SW480 (cell line): ENCODE measurements at places on chromosomes 4 and X.
A peak's percentile ranks its signal among the peaks of the same experiment; 100 is the strongest.

DNA sequence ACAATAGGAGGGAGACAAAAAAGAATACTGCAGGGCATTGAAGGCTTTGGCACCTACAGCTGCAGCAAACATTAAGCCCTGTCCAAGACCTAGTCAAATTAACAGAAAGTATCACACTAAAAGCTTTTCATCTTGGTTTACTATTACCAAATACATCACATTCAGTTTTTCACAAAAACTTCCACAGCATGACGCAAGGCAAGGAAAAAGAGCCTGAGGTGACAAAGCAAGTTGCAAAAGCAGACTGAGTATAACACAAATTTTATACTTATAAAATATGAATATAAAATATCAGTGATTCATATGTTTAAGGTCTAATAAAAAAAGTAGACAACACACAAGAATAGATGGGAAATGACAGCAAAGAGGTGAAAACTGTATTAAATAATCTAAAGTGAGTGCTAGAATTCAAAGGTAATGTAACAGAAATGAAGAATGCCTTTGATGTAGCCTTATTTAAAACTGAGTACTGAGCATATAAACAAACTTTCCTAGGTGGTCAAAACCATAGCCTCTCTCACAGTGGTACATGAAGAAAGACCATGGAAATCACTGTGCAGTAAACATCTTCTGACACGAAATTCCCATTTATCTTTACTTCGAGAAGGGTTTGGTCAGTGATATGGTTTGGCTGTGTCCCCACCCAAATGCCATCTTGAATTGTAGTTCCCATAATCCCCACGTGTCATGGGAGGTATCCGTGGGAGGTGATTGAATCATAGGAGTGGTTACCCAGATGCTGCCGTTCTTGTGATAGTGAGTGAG lies 27.7 kb upstream of the MAGEA11 start:
- DNase-seq = no peak

GRCh38 chr4:25485104-25485503 lies 108.0 kb downstream of the ANAPC4 start:
- no peak for DNase-seq

- no peak for DNase-seq
Measured at GRCh38 chr4:127709456-127709855, 20.7 kb upstream of the SLC25A31 start.

- no peak for DNase-seq
Measured at GRCh38 chrX:8913655-8914409, 112.6 kb upstream of the FAM9A start.

GRCh38 chrX:17535229-17535628 lies 160.2 kb downstream of the NHS start:
- no peak for DNase-seq

DNA sequence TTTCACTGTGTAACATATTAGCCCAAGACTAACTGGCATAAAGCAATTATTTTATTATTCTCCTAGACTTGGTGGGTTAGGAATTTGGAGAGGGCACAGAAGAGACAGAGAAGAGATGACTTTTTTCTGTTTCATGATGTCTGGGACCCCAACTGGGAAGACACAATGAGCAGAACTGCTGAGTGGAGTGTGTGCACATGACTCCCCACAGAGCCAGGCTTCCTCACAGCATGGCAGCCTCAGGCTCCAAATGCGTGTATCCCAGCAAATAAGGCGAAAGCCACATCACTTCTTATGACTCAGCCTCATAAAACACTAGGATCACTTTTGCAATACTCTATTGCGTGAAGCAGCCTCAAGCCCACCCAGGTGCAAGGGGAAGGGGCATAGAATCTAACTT lies 68.4 kb downstream of the MFAP3L start:
- DNase-seq = no peak

DNA sequence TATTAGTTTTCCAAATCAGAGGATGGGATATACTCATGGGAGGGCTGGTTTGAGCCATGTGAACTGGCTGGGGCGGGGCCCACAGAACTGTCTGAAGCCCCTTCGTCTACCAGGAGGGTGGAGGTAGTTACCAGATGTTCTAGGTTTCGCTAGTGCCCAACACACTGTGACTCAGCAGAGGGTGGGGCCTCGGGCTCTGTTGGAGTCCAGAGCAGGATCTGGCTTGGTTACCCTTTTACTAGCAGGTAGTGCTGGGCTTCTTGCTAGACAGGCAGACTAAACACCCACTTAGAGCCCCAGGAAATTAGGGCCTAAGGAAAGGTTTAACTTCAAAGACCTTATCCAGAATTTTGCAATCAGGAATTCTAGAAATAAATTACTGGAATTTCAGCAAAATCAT lies 56.2 kb upstream of the CHRDL1 start:
- peak; percentile 2 for DNase-seq

DNA sequence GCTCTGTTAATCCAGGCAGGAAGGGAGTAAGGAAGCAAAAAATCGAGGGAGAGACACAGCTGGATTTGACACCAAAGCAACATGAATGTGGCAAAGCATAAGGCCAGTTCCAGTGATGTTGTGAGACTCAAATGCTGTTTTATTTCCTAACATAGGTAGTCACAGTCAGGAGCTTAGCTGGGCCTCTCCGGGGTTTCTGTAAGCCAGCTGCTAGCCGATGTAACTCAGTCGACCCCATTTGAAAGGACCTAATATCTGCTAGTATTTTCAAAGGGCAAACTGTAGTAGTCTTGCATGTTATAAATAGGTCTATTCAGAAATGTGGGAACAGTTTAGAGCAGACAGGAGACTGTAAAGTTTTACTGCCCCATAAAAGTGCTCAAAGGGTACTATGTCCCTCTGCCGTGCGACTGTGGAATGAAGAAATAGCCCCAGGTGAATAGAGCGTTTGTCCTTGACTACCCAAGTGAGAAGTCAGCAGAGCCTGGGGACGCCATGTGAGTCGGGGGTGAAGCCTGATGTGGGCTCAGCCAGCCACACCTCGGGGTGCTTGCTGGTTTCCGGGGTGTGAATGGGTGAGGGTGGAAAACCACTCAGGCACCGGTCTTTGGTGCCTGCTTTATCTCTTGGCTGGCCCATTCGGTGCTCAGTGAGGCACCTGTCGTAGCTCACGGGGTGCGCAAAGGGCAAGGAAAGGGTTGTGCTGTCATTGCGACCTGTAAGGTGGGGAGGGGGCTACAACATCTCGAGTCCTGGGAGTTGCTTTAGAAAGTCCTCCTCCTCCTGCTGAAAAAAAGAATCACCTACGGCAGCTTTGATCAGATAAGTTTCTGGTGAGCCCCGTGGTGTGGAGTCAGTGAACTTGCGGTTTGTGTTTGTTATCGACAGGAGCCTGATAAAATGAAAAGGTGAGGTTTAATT lies 745 bp downstream of the TRIM2 start:
- DNase-seq = peak; percentile 96

- DNase-seq = no peak
Measured at GRCh38 chr4:41475402-41475801, 62.6 kb upstream of the LIMCH1 start.

- no peak for DNase-seq
Measured at GRCh38 chr4:124534131-124534530, 178.4 kb downstream of the ANKRD50 start.

GRCh38 chr4:180219080-180219479 lies 2024.1 kb upstream of the TENM3 start:
- no peak for DNase-seq

DNA sequence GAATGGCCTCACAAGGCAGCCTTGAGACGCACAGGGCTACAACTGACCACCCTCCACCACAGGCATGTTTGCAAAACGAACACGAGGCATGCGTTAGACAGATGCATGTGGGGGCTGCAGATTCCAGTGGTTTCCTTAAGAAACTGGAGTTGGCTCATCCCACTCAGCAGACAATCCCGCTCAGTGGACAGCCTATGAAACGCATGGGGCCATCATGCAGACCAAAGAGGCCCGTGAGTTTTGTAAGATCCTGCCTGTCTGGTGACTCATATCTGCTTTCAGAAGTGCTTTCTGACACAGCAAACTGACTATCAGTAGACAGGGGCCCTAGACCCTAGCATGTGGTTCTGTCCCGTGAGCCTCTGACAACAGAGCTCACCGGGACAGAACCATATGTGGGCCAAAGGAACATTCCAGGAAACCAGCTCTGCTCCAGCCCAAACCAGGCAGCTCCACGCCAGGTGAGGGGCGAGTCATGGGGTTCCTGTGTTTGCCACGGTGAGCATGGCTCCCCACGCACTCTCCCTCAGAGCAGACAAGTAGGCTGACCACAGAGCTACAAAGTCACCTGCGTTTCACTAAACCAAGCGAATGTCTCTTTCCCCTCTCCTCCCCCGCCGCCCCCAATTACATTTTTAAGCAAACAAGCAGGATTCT lies 74.4 kb downstream of the MTMR1 start:
- DNase-seq = peak; percentile 6

- DNase-seq = peak; percentile 31
Measured at GRCh38 chr4:7212101-7212674, 19.9 kb downstream of the SORCS2 start.

- no peak for DNase-seq
Measured at GRCh38 chrX:46959101-46959500, 46.9 kb downstream of the JADE3 start.

DNA sequence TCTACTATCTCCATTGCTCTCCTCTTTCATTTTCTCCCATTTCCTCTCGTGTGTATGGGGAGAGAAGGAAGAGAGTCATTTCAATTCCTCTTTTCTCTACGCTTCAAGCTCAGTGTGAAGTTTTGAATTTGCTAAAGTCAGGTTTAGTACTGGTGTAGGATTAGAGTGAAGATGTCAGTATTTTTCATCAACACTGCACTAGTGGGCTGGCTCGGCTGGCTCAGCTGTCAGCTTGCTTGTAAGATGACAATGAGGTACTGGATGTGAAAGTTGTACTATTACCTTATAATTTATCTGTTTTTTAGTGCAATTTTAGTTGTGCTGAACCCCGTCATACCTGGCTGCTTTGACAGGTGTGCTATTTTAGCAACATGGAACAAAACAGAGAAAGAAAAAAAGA lies 2.1 kb upstream of the SH2D1A start:
- no peak for DNase-seq

- no peak for DNase-seq
Measured at GRCh38 chrX:115423086-115423485, 133.6 kb downstream of the LUZP4 start.
